ENCODE measurements at places on chromosomes 2 and 18. TPM values are rescaled to one million over a fixed set of nuclear protein-coding genes. Genes with fewer than 3 reads are reported as not detected.

GRCh38 chr18:61736133-61736532, 156.7 kb downstream of the RNF152 start:
- no peak for DNase-seq

DNA sequence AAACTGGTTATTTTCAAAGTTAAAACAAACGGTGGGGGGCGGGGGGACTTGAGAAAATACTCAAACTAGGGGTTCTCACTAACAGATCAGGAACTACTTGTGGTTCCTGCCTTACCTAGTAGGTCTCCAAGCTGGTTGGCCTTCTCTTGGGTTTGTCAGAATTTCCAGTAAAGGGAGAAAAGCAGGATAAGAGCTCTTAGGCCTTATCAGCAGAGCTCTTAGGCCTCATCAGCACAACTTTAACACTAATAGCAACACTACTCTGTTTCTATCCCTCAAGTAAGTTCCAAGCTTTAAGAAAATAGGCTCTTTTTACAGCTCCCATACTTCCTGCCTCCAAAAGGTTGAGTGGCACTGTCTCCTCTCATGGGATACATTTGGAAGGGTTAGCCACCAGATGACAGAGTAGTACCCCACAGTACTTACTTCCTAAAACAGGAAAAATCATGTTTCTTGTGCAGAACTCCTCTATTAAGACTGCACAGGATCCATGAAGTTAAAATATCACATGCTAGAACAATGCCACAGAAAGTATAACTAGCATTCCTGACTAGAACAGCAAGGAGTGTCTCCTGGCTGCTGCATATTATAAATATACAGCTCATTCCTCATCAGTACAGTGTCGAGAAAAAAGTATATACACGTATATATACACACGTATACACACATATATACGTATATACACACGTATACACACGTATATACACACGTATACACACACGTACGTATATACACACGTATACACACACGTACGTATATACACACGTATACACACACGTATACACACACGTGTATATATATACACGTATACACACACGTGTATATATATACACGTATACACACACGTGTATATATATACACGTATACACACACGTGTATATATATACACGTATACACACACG, 6.1 kb downstream of the FBXO11 start:
- no peak for DNase-seq

DNA sequence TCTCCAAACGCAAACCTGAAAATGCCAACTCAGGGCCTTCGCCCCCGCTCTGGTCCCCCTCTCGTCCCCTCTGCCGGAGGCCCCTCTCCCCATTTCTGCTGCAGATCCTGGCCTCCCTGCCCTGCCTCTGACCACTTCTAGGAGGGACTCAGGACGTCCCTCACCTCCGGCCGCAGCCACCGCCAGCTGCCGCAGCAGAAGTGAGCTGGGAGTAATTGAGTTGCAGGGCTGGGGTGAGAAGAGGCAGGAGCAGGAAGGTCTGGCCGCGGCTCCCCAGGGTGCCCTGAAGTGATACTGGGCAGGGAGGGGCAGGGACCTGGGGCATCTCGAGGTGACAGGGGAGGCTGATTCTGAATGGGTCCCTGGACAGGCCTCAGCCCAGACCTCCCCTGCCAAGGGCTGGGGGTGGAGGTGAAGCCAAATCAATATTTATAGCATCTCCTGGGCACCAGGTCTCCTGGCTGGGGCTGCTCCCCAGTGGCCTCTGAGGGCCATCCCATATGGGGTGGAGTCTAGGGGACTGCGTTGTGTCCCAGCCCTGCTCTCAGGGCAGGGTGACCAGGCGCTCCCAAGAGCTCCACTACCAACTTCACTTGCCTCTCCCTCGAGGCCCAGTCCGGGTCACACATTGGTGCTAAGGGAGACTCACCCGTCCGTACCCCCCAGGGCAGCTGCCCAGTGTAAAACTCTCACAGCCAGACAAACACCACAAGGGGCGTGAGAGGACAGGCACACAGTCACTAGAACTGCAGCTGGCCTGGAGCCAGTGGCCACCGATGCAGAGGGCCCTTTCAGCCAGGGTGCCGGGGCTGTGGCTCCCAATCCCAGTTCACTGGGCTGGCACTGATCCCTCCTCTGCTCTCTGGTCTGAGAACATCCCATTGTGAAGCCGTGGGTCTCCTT, 33.0 kb downstream of the KCNIP3 start:
- no peak for DNase-seq

GRCh38 chr2:182393270-182393760, 33.5 kb downstream of the PDE1A start:
- no peak for DNase-seq

GRCh38 chr2:43563679-43564078, 32.2 kb downstream of the THADA start:
- DNase-seq = no peak

GRCh38 chr2:96396602-96397001, 61.0 kb downstream of the NCAPH start:
- peak; percentile 47 for DNase-seq

Gene OTOS
- not detected for total RNA-seq
